ENCODE measurements at places on chromosomes 7 and 10.

DNA sequence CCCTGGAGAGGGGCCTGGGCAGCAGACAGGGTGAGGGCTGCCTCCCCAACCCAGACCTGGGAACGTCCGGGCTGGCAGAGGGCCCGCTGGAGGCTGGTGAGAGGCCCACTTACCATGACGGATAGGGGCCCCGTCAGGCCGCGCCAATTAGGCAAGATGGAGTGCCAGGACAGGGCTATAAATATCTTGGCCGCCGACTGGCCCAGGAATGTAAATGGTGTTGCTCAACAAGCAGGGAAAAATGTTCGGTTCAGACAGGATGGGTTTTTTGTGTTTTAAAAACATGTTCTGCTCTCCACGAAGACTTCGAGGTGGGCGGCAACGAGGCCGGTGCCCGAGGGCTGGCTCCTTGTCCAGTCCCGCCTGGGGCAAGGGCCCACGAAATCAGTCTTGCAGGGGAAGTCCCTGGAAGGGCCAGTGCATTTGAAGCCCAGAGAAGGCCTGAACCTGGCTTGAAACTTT is 35.8 kb upstream of the ELN start:
- no peak for DNase-seq

DNA sequence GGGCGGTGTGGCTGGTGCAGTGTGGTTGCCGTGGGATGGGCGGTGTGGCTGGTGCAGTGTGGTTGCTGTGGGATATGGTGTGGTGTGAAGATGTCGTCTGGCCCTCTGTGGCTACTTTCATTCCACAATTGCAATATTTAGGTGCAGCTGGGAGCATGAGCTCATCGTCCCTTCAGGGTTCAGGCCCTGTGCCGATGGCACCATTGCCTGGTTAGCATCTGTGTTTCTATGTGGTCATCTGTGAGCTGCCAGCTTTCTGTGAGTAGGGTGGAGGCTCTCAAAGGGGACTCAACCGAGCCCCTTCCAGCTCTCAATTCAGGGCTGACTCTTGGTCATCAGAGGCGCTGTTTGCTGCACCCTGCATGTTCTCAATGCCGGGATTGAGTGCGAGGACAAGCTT is 3.6 kb downstream of the ADGRA1 start:
- no peak for DNase-seq

- DNase-seq, result peak; percentile 42
Observed at GRCh38 chr7:141071260-141071854, 2.5 kb upstream of the TMEM178B start.

DNA sequence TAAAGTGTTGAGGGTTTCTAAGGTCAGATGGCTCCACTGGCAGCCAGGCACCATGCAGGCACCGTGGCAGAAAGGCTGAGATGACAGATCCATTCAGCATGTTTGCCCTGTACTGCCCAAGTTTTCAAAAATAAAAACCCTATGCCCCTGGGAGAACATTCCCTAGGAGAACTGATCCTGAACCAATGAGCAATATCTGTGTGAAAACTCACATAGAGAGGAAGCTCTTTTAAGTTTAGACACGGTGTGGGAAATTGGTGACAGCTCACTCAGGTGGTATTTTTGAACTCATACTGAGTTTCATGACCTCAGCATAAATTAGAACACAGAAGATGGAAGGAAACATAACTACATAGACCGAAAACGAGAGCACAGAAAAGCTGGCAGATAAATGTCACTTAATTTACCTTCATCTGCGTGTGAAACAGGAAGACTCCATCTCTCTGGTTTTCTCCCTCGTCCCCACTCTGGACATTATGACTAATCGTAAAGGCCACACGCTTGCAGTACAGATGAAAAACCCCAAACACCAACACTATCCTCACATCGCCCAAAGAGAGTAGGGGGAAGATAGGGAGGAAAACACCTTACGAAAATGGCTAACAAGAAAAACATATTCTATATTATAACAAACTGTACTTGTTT is 127.8 kb downstream of the ICA1 start:
- no peak for DNase-seq

GRCh38 chr7:17434841-17435692 is 136.6 kb downstream of the AHR start:
- no peak for DNase-seq

DNA sequence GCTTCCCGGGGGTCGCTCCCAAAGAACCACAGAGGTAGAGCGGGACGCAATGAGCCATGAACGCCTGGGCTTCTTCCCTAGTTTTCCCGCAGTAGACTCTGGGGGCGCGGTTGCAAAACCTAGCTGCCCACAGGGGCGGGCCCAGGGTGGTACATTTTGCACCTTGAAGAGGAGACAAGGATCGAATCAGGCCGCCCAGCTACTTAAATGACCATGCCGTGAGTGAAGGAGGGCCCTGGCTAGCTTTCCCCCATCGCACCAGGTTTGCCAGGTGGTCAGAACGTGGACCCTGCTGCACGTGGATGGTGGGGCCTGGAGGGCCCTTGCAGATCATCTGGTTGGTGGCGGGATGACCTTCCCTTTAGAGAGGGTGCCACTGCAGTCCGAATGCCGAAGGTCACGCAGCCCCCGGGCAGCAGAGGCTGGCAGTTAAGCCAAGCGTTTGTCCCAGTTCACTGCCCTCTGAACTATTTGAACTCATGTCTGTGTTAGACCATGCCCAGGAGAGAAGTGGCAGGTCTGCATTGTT is 604 bp upstream of the SHTN1 start:
- DNase-seq, result no peak

- DNase-seq, result no peak
Observed at GRCh38 chr7:4631380-4632179, 50.5 kb upstream of the FOXK1 start.

DNA sequence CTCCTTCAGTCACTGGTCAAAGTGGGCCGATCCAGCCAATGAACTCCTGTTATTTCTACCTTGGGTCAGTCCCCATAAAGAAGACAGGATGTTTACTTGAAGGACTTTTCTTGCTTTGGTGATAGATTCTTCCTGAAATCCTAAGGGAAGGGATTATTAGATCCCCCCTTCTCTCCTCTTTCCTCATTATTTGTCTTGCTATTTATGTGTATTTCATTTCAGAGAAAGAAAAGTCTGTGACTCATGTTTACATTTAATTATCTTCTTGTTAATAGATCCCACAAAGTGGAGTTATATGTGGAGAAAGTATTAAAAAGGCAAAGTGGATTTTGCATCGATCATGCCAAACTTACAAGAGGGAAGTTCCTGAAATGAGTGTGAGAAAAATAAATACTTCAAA is 341.5 kb downstream of the PHTF2 start:
- DNase-seq, result no peak

- no peak for DNase-seq
Observed at GRCh38 chr10:43160921-43161255, 22.6 kb downstream of the CSGALNACT2 start.

GRCh38 chr7:154217688-154218340 is 165.6 kb downstream of the DPP6 start:
- no peak for DNase-seq

- DNase-seq, result no peak
Observed at GRCh38 chr7:49866076-49866735, 92.8 kb downstream of the VWC2 start.

- no peak for DNase-seq
Observed at GRCh38 chr7:142349670-142350405, 92.0 kb upstream of the PRSS58 start.

- no peak for DNase-seq
Observed at GRCh38 chr10:65375528-65375927, 1550.3 kb upstream of the LRRTM3 start.

GRCh38 chr10:23094786-23095403 is 484 bp upstream of the MSRB2 start:
- no peak for DNase-seq

- DNase-seq, result peak; percentile 37
Observed at GRCh38 chr10:23314835-23315239, 29.8 kb downstream of the C10orf67 start.

DNA sequence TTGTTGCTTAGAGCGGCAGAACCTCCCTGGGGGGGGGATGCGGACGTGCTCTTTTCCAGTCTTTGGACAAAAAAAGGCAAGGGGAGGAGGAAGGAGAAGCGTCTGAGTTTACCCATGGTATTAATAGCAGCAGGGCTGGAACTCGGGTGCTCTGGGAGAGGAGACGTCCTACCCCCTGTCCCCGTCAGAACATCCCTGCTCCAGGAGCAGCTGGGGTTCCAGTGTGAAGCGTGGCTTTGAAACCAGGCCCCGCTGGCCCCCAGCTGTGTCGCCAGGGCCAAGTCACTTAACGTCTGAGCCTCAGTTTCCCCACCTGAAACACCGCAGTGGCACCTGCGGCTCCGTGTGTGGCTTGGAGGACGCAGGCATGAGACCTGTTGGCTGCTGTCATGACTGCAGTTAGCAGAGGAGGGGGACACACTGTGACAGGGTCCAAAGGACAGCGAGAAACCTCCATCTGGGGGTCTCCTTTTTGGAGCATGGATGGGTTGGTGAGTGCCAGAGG is 1.4 kb downstream of the AMZ1 start:
- no peak for DNase-seq

DNA sequence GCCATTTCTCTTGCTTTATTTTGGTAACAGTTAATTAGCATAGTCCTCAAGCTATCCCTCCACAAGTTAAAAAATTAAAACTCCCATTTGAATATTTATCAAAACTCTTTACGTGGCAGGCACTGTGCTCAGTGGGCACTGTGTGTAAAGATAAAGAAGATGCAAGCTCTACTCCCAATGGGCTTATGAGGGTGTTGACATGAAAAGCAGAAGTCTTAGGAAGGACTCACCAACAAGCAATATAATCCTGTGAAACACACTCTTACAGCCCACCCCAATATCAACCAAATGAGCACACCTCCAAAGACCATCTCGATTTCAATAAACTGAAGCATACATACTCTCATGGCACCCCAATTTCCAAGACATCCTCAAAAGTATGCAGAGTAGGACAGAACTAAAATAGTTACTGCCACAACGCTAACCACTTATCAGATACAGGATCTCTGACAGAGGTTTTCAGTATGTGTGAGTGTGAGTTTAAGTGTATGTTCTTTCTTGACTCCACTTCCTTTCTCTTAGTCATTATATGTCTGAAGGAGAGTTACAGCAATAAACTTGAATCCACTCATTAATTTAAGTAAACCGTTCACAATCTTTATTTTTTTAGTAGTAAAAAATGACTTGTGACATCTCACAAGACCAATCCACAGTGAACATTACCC is 120.0 kb downstream of the PDE1C start:
- DNase-seq, result no peak

- no peak for DNase-seq
Observed at GRCh38 chr10:14670551-14671240, 104.0 kb downstream of the FAM107B start.

DNA sequence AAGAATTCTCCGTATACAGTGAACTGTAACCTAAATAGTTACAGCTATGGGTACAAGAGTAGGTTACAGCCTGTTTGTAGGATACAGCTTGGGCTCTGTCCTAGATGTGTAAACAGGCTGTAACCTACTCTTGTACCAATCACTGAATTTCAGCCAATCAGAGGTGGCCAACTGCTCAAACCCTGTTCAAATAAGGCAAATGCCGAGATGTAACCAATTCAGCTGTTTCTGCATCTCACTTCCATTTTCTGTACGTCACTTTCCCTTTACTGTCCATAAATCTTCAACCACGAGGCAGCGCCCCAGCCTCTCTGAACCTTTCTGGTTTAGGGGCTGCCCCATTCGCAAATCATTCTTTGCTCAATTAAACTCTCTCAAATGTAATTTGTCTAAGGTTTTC is 8.3 kb upstream of the MMP21 start:
- DNase-seq, result no peak

- no peak for DNase-seq
Observed at GRCh38 chr10:3919709-3920308, 134.8 kb upstream of the KLF6 start.

- DNase-seq, result no peak
Observed at GRCh38 chr7:94433224-94433623, 38.5 kb downstream of the COL1A2 start.

DNA sequence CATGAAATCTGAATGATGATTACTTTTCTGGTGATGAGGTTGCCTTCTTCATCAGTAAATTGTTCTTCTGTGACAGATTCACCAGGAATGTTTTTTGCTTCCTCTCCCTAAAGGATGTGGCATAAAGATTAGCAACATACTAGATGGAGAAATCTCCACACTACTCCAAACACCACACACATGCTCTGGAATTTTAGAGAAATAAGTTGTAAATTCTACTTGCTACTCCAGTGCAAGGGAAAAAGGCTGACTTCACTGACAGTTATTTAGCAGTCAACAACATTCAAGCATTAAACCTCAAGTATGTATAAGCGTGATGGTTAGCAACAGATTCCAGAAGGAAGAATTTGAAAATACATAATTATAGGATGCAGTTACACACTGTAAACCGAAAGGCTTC is 137.9 kb upstream of the CCDC6 start:
- DNase-seq, result no peak

GRCh38 chr7:3267966-3268690 is 32.9 kb upstream of the SDK1 start:
- no peak for DNase-seq

GRCh38 chr7:80721883-80722615 is 83.6 kb downstream of the CD36 start:
- DNase-seq, result no peak

- DNase-seq, result no peak
Observed at GRCh38 chr7:1259621-1260243, 27.1 kb downstream of the UNCX start.

GRCh38 chr7:17104419-17104818 is 194.0 kb upstream of the AHR start:
- DNase-seq, result no peak

DNA sequence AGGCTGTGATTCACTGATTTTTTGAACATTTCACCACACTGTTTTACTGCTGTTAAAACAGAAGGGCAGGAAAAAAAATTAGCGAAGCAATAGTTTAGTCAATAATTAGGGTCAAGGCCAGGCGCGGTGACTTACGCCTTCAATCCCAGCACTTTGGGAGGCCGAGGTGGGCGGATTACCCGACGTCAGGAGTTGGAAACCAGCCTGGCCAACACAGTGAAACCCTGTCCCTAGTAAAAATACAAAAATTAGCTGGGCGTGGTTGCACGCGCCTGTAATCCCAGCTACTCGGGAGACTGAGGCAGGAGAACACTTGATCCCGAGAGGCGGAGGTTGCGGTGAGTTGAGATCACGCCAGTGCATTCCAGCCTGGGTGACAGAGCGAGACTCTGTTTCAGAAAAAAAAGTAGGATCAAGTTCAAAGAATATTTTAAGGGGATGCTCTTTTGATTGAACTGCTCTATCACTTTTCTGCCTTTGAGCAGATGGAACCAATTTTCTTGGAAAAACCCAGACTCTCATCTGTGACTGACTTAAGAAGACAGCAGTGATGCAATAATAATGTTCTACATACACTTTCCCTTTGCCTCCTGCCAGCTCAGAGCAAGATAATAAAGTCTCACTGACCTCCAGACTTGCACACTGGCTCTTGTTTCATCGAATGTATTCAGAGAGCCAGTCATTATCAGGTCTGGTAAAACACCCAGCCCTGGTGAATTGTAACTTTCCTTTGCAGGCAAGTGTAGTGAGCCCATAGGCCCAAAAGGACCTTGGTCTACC is 1.6 kb upstream of the PPA1 start:
- no peak for DNase-seq
